HFFc6 (cell line): ENCODE measurements at places on chromosomes 7 and 10. TPM values are rescaled to one million over a fixed set of nuclear protein-coding genes. Genes with fewer than 3 reads are reported as not detected.

The ENTPD1 gene
- total RNA-seq, result not detected in 3 replicates

The FGFR2 gene
- total RNA-seq, result not detected in 3 replicates

DNA sequence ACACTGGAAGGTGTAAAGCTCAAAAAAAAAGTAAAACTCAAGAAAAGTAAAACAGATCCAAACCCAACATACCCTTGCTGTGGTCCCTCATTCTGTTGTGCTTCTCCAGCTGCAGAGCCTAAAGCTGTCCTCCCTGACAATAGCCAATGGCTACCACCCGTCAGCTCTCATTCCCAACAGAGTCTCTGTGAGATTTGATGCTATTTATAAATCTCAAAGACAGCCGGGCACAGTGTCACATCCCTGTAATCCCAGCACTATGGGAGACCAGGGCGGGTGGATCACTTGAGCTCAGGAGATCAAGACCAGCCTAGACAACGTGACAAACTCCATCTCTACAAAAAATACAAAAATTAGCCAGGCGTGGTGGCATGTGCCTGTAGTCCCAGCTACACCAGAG lies 116.0 kb downstream of the KMT2E start:
- DNase-seq, result no peak

DNA sequence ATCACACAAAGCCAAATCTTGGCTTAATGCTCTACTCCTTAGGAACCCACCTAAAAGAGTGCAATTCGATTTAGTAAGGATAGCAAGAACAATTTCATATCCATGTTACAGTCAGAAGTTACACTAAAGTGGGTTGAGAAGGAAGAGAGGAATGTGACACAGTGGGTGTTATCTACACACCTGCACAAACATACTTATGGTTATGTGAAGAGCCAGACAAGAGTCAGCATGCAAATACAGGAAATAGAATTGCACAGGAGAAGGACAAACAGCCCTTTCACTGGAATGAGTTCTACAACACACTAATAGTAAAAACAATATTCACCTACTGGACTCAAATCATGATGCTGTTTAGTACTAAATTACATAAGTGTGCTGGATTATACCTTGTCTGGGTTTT lies 262.8 kb downstream of the DGKB start:
- DNase-seq, result no peak

- no peak for DNase-seq
Observed at GRCh38 chr10:97011397-97011796, 174.4 kb downstream of the SLIT1 start.

- DNase-seq, result no peak
Observed at GRCh38 chr7:153091477-153091876, 331.9 kb downstream of the ACTR3B start.

DNA sequence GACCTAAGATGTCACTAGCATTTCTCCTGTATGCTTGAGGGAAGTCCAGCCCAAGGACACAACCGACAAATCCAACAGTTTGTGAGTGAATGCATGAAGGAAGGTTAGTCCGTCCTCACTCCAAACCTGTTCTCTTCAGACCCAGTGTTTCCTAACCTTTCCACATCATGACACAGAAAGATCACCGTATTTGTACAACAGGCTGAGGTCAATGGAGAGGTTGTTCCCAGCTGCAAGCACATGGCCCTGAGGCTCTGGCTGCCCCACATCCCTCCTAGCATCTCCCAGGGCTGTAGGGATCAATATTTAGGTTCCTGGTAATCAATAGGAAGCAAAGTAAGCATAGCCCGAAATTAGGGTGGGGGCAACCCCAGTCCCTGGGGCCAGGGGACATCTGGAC lies 227.9 kb downstream of the PLXNA4 start:
- DNase-seq, result no peak

GRCh38 chr7:151415375-151416105 lies 5.7 kb upstream of the WDR86 start:
- no peak for DNase-seq
